Activated B cell treated with CpG ODN at 0.5 μM for 24 hours (primary cell): ENCODE measurements at places on chromosomes 6 and 20. TPM values are rescaled to one million over a fixed set of nuclear protein-coding genes. Genes with fewer than 3 reads are reported as not detected.

DNA sequence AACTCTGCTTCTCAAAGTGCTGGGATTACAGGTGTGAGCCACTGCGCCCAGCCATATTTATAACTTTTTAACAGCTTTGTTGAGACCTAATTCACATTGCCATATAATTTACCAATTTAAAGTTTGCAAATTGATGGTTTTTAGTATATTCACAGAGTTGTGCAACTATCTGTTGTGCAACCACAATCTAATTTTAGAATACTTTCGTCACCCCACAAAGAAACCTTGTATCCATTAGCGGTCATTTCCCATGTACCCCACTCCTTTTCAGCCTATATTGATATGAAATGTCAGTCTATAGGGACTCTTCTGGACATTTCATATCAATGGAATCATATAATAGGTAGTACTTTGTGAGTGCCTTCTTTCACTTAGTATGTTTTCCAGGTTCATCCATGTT, 55.8 kb downstream of the FOXO3 start:
- no peak for DNase-seq

GRCh38 chr20:44745598-44746366, at the start of gene KCNK15:
Gene KCNK15, plus strand, starts transcription at chr20:44745865. Its CDS starts 46 bp downstream, at chr20:44745911.
- DNase-seq: peak; percentile 37

DNA sequence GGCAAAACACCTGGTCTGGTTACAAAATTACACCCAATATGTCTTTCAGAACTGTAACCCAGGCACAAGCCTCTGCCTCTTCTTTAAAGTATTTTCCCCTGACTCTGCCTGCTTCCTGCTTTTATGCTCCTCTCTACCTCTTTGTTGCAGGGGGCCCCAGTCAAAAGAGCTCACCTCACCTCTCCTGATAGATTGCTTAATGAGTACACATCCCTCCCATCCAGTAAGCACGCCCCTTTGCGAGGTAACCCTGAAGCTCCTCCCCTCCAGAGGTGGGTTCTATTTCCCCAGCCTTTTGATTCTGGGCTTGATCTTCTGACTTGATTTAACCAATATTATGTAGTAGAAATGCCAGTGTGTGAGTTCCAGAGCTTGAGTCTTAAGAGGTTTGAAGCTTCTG, 56.6 kb upstream of the EYA2 start:
- no peak for DNase-seq

GRCh38 chr20:31709939-31710338, 12.7 kb downstream of the BCL2L1 start:
- DNase-seq: no peak

GRCh38 chr6:46466570-46466969, 24.7 kb downstream of the RCAN2 start:
- DNase-seq: no peak

DNA sequence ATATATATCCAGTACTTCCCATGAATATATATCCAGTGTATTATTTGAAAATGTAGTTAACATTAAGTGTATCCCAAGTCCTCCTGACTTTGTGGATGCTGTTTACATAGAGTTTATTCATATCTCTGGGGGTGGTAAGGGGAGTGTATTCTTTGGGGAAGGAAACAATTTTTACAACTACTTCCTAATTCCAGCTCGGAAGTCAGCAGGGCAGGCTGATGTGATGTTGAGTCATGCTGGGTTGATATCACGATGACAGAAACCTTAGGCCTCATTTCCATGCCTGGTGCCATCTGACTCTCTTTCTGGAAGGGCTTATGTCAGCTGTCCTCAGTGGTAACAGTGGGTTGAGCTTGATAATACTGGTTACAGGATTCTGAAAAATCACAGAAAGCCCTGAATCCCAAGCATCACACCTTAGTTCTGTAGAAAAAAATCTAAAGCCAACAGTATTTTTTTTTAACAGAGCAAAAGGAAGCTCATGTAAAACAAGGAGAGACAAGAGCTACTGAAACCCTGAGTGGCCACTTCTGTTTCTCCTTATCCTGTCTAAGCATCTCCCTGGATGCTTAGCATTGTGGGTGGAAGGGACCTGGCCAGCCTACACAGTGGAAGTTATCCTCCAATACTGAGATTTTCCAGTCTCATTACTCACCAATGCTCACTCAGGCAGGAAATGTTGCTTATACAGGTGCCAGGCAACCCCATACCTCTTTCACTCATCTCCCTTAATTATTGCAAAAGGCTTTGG, 75.2 kb upstream of the IYD start:
- no peak for DNase-seq

GRCh38 chr6:124131779-124132178, 328.1 kb downstream of the NKAIN2 start:
- no peak for DNase-seq

STMND1 gene
- not detected in 2 replicates for total RNA-seq
